ENCODE measurements at places on chromosomes 16 and 17. TPM values are rescaled to one million over a fixed set of nuclear protein-coding genes. Genes with fewer than 3 reads are reported as not detected.

The GALR2 gene
- not detected for total RNA-seq

The TAF15 gene
- total RNA-seq: 142 TPM

The TNK1 gene
- total RNA-seq: 3.6 TPM

The CETP gene
- not detected for total RNA-seq

The EFNB3 gene
- total RNA-seq: 2.9 TPM

The HSDL1 gene
- total RNA-seq: 34.6 TPM

The SPPL2C gene
- total RNA-seq: not detected

The ICAM2 gene
- 6.4 TPM for total RNA-seq

The CFAP97D1 gene
- total RNA-seq: under 0.01 TPM

The CFAP119 gene
- total RNA-seq: 2.7 TPM

The SLFN12L gene
- total RNA-seq: 0.05 TPM

The NFATC2IP gene
- total RNA-seq: 18.1 TPM

The ODAD4 gene
- 0.35 TPM for total RNA-seq

The DRG2 gene
- 36.5 TPM for total RNA-seq

The CA4 gene
- not detected for total RNA-seq

The KARS1 gene
- 144 TPM for total RNA-seq

The RNF227 gene
- 1.0 TPM for total RNA-seq

The CNGB1 gene
- total RNA-seq: 0.35 TPM

The CTF1 gene
- total RNA-seq: 4.7 TPM

The PLEKHG4 gene
- 18.5 TPM for total RNA-seq

The OR3A2 gene
- total RNA-seq: not detected

Data from renal cortical epithelial cell (primary cell).